ENCODE measurements at places on chromosomes 5 and 9. TPM values are rescaled to one million over a fixed set of nuclear protein-coding genes. Genes with fewer than 3 reads are reported as not detected.

The OBP2A gene
- polyA plus RNA-seq: not detected

The ADAMTSL2 gene
- polyA plus RNA-seq: 9.0 TPM

The GM2A gene
- 51.3 TPM for polyA plus RNA-seq

The BTNL3 gene
- not detected for polyA plus RNA-seq

The ADAMTS19 gene
- polyA plus RNA-seq: 0.87 TPM

The FAM151B gene
- polyA plus RNA-seq: 4.2 TPM

The DOCK2 gene
- polyA plus RNA-seq: 5.8 TPM

The PTGS1 gene
- 3.0 TPM for polyA plus RNA-seq

The LCN10 gene
- not detected for polyA plus RNA-seq

The BRINP1 gene
- polyA plus RNA-seq: 98.3 TPM

The PCDHA6 gene
- 12.9 TPM for polyA plus RNA-seq

The PCDHA4 gene
- polyA plus RNA-seq: 8.7 TPM

The CCL27 gene
- 1.0 TPM for polyA plus RNA-seq
